Anterior cingulate cortex (tissue), 58 donors: ENCODE measurements at places on chromosomes 4 and X.

GRCh38 chr4:145904413-145905177, 34.0 kb downstream of the ZNF827 start:
- DNase-seq = no peak

DNA sequence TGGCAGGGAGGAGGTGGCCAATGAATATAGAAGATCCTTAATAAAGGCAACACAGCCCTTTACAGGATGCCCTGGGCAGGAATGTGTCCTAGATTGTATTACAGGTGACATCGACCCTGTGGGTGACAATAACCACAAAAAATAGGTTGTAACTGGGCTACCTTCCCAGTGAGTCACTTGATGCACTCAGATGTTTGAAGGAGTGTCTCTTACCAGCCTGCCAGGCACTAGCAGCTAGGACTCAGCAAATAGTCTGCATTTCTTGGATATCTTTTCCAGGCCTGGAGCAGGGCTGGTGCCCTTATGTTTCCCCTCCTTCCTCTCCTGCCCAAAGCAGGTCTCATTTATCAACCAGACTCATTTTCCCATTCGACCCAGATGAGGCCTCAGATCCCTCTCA, 50.9 kb upstream of the TMEM164 start:
- no peak for DNase-seq

DNA sequence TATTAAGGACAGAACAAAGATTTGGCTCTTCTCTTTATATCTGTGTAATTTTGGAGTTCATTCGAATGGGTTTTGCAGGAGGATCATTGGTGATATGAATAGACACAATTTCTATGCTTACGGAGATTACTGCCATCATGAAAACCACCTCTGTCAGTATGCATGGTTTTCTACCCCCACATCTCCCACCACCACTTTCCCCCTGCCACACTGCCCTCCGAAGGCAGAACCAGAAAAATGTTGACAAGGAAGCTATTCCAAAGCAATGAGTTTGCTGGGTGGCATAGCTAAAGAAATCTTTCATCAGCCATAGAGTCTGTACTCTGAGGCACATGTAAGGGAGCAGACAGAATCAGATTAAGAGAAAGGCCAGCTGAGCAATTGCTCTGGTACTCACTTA, 567.3 kb upstream of the ACTRT1 start:
- DNase-seq = no peak

GRCh38 chr4:37014584-37014983, 230.0 kb upstream of the NWD2 start:
- DNase-seq = no peak

DNA sequence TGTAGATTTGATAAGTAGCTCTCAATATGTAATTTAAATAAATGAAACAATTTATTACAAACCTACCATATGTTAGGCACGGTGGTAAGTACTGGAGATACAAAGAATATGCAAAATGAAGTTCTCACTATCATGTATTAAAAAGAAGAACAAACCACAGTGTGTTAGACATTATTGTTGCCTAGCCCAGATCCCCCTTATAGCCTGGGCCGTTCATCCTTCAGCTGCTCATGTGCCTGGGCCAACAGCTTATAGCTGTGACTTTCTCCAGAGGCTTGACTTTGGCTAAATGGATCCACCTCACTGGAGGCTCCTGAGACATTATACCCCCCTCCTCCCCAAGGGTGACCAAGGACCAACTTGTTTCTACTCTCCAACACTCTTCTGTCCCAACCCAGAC, 29.8 kb upstream of the CCNG2 start:
- no peak for DNase-seq

GRCh38 chr4:169881769-169882168, 124.0 kb upstream of the HPF1 start:
- no peak for DNase-seq

GRCh38 chr4:87971866-87972265, 3.6 kb upstream of the SPP1 start:
- no peak for DNase-seq

GRCh38 chr4:82797040-82797404, 1.6 kb downstream of the SCD5 start:
- DNase-seq = no peak

GRCh38 chrX:134716620-134717012, 58.3 kb upstream of the PLAC1 start:
- DNase-seq = no peak

DNA sequence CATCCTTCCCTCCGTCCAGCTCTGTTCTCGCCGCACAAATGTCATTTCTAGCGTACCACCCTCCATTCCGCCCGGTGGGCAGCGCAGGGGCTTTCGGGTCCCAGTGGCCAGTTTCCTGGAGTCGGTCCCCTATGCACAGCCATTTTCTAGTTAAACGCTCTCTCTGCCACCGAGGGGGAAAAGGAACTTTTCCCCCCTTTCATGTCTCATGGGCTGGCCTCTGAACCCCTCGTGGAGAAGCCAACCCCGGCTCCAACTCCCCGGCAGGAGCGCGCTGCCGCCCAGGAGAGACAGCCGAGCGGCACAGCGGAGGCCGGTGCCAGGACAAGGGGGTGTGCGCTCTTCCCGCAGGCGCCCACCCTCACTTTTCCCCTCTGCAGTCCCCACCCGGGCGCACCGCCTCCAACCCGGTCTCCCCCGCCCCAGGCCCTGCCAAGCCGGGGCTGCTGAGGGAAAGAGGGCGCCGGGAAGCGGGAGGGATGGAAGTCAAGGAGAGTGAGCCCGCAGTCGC, 662 bp downstream of the APBB2 start:
- DNase-seq = peak; percentile 55

DNA sequence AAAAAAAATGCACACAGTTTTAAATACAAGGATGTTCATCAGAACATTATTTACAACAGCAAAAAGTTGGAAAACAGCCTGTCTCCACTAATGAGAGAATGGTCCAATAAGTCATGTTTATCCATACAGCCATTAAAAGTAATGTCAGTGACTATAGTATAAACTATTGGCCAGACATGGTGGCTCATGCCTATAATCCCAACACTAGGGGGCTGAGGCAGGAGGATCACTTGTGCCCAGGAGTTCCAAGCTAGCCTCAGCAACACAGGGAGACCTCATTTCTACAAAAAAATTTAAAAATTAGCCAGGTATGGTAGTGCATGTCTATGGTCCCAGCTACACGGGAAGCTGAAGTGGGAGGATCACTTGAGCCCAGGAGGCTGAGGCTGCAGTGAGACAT, 48.1 kb upstream of the IL13RA1 start:
- no peak for DNase-seq

GRCh38 chr4:3305610-3306371, 13.0 kb downstream of the RGS12 start:
- no peak for DNase-seq

GRCh38 chr4:17189401-17189720, 290.9 kb upstream of the LDB2 start:
- no peak for DNase-seq

DNA sequence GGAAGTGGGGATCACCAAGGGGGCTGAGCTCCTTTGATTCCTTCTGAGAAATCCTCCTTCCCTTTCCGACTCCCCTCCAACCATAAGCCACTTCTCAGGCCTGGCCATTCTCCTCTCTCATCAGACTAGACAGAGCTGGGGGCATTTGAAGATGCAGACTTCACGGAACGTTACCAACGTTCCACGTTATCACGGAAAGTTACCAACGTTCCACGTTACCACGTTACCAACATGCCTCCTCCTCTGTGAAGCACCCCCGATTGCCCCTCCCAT, 85.4 kb upstream of the WWC2 start:
- no peak for DNase-seq

DNA sequence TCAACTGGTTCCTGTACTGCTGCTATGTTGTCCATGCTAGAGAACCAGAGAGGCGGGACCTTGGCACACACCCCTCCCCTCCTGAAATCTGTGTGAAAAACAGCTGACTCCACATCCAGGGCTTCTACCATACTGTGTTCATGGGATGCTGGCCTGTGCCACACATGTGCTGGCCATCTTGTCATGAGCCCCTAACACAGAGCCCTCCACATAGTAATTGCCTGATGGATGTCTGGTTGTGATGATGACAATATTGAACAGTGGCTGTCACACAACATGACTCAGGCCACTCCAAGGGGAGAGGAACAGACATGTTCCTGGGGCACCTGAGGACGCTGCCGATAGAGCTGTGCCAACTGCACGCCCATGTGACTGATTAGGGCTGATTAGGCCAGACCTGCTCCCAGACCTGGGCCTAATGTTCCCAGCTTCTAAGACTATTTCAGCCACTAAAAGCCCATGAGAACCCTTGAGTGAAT, 13.1 kb downstream of the SLC25A5 start:
- no peak for DNase-seq

GRCh38 chr4:122912810-122913575, 9.4 kb downstream of the NUDT6 start:
- no peak for DNase-seq

GRCh38 chrX:78493180-78493579, 165.8 kb upstream of the CYSLTR1 start:
- DNase-seq = no peak

- no peak for DNase-seq
Observed at GRCh38 chr4:157509341-157509740, 288.8 kb downstream of the GRIA2 start.

DNA sequence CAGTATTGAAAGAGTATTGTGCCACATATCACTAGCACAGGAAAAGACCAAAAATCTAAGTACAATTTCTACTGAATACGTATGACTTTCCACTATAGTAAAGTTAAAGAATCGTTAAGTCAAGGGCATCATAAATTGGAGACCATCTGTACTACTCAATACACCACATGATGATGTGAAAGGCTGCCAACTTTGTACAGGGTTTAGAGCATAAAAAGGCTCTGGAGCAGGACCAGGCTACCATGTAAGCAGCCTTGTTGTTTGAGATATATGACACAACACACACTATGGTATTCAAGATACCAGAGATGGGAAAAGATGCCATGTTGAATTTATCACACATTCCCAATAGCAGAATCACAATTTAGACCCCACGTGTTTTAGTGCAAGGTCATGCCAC, 294.9 kb upstream of the TRPC5 start:
- no peak for DNase-seq

- no peak for DNase-seq
Observed at GRCh38 chrX:37854748-37855147, 7.4 kb upstream of the DYNLT3 start.

DNA sequence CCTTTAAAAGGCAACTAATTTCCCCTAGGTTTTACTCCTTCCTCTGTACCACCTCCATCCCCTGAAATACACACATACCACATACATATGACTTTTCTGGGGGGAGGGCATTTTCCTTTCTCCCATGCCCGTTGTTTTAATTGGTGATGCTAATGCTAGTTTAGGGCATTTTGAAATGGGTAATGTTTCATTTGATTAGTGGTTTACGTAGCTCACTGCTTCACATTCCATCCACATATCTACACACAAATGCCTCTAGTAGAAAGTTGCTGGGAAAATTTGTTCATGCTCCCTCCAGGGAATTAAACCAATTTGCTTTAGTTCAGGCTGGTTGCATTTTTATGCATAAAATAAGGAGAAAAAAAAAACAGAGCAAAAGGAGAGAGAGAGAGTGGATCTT, 231.2 kb downstream of the FRAS1 start:
- DNase-seq = no peak

GRCh38 chr4:40833212-40833611, 83.5 kb downstream of the NSUN7 start:
- DNase-seq = no peak

DNA sequence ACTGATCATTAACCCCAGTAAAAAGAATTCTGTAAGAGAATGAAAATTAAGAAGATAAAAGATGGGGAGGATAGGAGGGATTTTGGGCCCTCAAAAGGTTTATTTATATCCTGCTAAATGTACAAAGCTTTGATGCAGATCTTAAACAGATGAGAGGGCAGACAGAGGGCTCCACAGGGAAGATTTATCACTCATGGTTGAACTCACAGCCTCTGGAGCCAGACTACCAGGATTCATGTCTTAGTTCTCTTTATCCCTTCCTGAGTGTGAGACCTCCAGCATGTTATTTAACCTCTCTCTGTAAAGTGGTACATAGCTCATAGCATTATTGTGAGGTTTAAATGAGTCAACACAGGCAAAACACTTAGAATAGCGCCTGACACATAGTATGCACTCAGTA, 74.4 kb downstream of the SOWAHB start:
- no peak for DNase-seq

DNA sequence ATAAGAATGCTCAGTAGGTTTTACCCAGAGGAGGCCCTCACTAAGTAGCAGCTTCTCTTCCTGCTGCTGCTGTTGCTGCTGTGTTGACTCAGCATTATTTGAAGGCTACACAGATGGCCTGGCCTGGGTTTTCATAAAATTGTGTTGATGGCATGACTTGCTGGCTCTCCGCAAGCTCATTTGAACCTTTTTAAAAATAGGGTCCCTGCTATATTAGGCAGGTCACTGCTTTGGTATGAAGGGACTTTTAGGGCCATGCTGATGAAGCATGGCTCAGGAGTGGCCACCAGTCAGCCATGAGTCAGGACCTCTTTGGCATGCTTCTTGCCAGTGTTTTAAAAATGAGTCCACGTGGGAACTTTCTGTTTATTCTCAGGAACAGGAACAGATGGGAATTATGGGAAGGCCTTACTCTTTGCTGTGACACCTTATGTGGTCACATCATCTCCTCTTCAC, 128.7 kb downstream of the MID1IP1 start:
- no peak for DNase-seq

DNA sequence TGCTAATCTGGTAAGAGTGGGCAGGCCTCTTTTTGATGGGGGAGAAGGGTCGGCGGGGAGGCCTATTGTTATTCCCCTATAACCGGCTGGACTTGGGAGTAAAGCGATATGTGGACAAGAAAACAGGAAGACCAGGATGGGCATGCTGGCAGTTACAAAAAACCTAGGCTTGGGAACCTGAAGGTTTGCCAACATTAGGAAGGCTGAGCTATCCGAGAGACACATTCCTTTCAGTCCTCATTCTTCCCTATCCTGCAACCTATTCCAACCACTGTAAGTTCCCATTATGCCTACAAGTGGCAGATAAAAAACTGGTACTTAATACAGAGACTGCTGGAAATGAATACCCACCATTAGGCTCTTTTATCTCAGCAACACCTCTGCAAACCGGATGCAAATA, 32.4 kb upstream of the CT47C1 start:
- no peak for DNase-seq

GRCh38 chr4:74549936-74550335, 105.0 kb downstream of the AREG start:
- no peak for DNase-seq

GRCh38 chr4:100042711-100043110, 92.6 kb upstream of the H2AZ1 start:
- DNase-seq = no peak

DNA sequence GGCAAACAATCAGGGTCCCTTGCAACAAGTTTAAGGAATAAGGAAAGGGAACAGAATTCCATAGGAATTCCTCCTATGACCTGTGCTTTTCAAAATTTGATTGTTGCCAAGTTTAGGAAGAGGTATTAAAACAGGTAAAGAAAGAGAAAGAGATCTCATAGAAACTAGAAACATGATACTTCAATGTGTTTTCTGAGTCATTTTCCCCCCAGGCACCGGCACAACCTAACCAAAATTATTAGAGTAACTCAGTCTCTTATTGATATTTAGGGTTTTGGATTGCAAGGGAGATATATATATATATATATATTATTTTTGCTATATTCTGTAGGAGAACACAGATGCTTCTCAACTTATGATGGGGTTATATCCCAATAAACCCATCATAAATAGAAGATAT, 278.0 kb upstream of the DKK2 start:
- no peak for DNase-seq

GRCh38 chrX:103488332-103488731, 31.0 kb downstream of the RAB40A start:
- DNase-seq = no peak

- DNase-seq = no peak
Observed at GRCh38 chr4:1417522-1418390, 11.5 kb upstream of the NKX1-1 start.

GRCh38 chrX:1507511-1508463, 29.2 kb downstream of the P2RY8 start:
- no peak for DNase-seq
